Upper lobe of left lung (tissue), 6 donors: ENCODE measurements at places on chromosomes 2 and 18.

DNA sequence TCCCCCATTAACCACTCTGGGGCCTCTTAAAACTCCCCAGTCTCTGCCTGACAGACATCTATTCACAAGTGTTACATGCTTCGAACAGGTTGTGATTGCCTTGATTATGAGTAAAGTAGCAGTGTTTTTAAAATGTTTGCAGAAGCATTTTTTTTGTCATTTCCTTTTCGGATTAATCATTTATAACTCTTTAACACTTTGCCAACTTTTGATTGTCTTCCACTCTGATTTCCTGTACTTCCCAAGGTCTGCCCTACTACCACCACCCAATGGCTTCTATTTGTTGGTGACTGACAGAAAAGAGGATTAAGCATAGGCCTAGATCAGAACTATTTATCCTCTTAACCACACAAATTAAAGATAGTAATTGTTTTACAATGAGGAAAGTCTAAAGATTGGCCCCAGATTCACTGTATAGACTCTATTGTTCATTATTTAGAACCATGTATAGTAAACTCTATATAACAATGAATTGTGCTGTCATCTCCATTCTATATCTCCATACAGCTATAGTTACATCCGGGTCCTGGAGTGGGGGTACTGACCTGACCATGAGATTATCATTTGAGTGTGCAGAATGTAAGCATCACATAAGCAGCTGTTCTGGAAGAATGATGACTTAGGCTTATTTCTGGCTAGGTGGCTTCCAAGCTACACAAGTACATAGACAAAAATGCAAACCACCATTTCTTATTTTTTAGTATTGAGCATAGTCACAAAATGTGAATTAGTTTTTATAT, 110.3 kb upstream of the RBMS1 start:
- DNase-seq: no peak
- H3K36me3 ChIP-seq: no peaks in the 10 kb centered on the region

GRCh38 chr18:62346333-62347088, 21.4 kb downstream of the TNFRSF11A start:
- no peak overlapping the region for H3K4me3 ChIP-seq
- H3K27ac ChIP-seq: no peak overlapping the region
- no peaks in the 10 kb centered on the region for H3K27me3 ChIP-seq
- no peaks in the 10 kb centered on the region for H3K4me1 ChIP-seq
- no peaks in the 10 kb centered on the region for H3K36me3 ChIP-seq
- no peak for DNase-seq

DNA sequence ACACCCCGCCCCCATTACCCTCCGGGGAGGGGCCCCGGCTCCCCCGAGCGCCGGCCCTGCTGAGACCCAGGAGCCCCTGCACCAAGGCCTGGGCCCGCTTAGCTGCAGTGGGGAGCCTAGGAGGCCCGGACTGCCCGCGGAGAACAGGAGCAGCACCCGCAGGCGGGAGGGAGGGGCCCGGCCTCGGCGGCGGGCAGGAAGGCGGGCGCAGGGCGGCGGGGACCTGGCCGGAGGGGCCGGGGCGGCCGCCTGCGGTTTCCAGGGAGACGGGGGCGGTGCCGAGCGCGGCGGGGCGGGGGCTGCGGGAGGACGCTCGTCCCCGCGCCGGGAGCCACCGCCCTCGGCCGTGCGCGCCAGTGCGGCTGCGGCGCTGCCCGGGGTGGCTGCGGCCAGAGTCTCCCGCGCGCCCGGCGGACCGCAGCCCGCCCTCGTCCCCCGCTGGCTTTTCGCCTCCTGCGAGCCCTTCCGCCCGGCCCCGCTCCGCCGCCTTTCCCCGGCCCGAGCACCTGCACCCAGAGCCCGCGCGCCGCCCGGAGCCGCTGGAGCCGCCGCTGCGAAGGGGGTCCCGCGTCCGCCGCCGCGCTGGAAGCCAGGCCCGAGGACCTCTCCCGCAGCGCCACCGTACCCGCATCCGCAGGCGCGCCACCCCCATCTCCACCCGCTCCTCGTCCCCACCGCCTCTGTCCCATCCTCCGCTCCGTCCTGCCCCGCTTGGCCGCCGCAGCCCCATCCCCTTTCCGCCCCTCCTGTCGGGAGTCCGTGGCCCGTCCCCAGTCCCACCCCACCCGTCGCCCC, 17.2 kb downstream of the GPC1 start:
- H3K27ac ChIP-seq: no peak overlapping the region
- peak overlapping the region; percentile 63 for H3K4me3 ChIP-seq
- peaks cover 40% of the 10 kb centered on the region for H3K27me3 ChIP-seq
- no peaks in the 10 kb centered on the region for H3K36me3 ChIP-seq

GRCh38 chr2:218396688-218397462, 2.8 kb upstream of the CTDSP1 start:
- no peaks in the 10 kb centered on the region for H3K27me3 ChIP-seq
- peaks cover 38% of the 10 kb centered on the region for H3K4me1 ChIP-seq
- peak overlapping the region; percentile 99 for H3K27ac ChIP-seq
- H3K36me3 ChIP-seq: peaks cover 1% of the 10 kb centered on the region
- peak; percentile 86 for DNase-seq
- H3K4me3 ChIP-seq: peak overlapping the region; percentile 98

- peaks cover 26% of the 10 kb centered on the region for H3K4me1 ChIP-seq
- peaks cover 6% of the 10 kb centered on the region for H3K36me3 ChIP-seq
- DNase-seq: peak; percentile 94
- H3K4me3 ChIP-seq: no peak overlapping the region
- no peak overlapping the region for H3K27ac ChIP-seq
These were observed 81.5 kb downstream of the NRP2 start for GRCh38 chr2:205763708-205764211.

DNA sequence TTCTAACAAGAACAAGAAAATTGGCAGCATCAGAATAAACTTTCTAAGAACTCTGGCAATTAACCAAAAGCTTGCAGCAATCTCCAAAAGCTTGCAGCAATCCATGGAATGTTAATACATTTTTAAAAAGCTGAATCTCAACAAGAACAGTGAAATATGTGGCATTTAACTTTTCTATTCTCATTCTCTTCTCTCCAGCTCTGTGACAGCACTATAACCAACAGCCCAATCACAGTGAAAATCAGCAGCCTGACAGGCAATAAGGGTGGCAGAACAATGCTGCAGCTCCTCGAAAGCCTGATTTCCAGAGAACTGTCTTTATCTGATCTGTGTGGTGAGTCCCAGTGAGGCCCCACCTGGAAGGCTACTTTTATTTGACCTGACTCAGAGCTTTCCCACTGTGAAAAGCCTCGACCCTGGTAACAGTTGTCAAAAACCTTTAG, 60.0 kb downstream of the TMEM131 start:
- no peak overlapping the region for H3K27ac ChIP-seq
- peaks cover 18% of the 10 kb centered on the region for H3K4me1 ChIP-seq
- H3K36me3 ChIP-seq: no peaks in the 10 kb centered on the region
- H3K4me3 ChIP-seq: no peak overlapping the region
- no peaks in the 10 kb centered on the region for H3K27me3 ChIP-seq

GRCh38 chr2:143803936-143804335, 674.7 kb downstream of the ARHGAP15 start:
- H3K27me3 ChIP-seq: no peaks in the 10 kb centered on the region
- H3K4me3 ChIP-seq: no peak overlapping the region
- DNase-seq: no peak
- H3K4me1 ChIP-seq: no peaks in the 10 kb centered on the region

- DNase-seq: no peak
- no peaks in the 10 kb centered on the region for H3K36me3 ChIP-seq
- no peaks in the 10 kb centered on the region for H3K27me3 ChIP-seq
- H3K4me1 ChIP-seq: no peaks in the 10 kb centered on the region
- H3K27ac ChIP-seq: no peak overlapping the region
These were observed 490.6 kb downstream of the IRS1 start for GRCh38 chr2:226308986-226309385.

DNA sequence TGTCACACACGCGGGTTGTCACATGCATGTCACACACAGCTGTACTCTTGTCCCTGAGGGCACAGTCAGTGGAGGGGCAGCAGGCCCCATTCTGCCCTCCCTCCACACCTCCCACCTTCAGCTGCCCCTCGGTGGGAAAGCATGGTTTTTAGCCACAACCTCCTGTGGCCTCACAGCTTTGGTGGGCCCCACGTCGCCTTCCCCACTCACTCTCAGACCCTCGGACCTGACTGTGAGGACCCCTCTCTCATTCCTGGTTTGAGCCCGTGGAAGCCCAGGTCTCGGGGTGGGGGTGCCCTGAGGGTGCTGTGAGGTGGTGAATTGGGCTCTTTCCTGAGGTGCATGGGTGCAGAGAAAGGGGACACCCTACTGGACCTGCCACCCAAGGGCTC, 19.9 kb downstream of the KCNG2 start:
- no peak overlapping the region for H3K4me3 ChIP-seq
- H3K4me1 ChIP-seq: no peaks in the 10 kb centered on the region
- H3K36me3 ChIP-seq: no peaks in the 10 kb centered on the region

DNA sequence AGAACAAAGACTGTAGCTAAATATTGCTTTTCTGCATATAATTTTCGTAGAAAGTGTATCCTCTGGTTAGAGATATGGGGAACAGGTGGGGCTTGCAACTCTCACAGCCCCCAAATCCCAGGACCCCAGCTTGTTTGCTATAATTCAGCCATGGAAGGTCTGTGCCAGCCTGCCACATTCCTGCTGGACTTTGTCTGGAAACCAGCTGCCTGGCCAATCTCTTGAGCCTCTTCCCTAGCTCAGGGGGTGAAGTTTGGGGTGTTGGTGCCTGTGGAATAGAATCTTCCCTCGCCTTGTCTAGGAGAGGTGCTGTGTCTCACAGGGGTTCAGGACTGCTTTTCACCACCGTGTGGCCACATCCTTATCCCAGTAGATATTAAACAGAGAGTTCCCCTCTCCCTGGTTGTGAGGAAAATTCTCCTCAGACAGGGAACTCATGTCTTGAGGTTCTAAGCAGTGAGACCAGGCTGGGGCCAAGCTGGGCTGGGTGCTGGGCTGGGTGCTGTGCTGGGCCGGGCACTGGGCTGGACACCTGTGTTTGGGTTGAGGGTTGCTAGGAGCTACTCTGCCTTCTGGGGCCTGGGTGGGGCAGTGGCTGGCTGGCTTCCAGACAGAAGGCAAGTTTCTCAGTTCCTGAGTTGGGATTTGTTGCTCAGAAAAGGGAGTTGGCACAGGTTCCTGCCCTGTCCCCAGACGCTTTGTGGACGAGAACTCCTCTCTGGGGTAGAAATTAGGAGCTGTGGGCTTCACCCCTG, 12.3 kb downstream of the TOGARAM2 start:
- DNase-seq: peak; percentile 68
- H3K27me3 ChIP-seq: no peaks in the 10 kb centered on the region
- no peak overlapping the region for H3K27ac ChIP-seq
- H3K4me3 ChIP-seq: no peak overlapping the region
